ENCODE measurements at places on chromosomes 3 and 15.

GRCh38 chr3:121723485-121723884, 26.1 kb downstream of the GOLGB1 start:
- DNase-seq: no peak

DNA sequence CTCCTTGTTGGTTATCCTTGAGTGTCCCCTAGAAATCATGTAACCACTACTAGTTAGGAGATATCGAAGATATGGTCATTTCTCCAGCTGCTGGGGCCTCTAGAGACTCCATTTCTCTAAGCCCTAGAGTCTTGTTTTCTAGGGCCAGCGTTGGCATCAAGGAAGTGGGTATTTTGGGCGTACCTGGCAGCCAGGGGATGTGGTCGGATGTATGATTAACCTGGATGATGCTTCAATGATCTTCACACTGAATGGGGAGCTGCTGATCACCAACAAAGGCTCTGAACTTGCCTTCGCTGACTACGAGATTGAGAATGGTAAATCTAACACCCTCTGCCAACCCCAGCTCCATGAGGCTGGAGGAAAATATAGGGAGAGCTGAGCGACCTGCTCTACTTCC, 325.5 kb downstream of the RYR3 start:
- no peak for DNase-seq

- no peak for DNase-seq
Measured at GRCh38 chr3:122058294-122058693, 3.1 kb downstream of the CD86 start.

DNA sequence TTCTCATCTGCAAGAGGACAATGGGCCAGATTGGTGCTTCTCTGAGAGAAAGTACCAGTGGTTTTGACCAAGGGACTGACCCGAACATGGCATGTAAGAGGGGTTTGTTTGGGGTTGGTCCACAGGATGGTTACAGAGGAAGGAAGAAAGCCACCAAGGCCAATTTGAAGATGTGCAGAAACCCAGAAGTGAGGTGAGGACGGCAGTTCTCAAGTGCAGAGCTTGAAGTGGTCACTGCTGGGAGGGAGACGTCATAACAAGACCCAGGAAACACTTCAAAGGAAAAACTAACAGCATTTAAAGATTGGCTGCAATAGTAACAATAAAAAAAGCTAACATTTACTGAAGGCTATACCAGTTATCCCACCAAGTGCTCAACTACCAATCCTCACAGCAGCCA, 29.1 kb downstream of the LIPC start:
- no peak for DNase-seq

- DNase-seq: no peak
Measured at GRCh38 chr15:75368689-75369239, 357 bp upstream of the MAN2C1 start.

DNA sequence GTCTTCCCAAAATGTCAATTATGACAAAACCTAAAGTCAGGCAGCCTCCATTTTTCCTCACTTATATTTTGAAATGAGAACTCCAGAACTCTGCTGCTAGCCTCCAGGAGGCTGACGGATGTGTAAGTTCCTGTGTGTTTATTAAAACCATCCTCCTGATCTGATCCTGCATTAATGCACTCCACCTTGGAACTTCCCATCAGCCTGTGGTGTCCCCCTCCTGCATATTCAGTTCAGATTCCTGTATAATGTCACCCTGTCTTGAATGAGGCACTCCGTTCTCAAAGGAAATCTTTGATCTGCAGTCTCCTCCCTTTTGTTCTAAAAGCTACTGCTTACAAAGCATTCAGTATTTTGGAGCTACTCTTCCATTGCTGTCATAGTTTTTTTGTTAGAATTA, 318.2 kb upstream of the ONECUT1 start:
- DNase-seq: no peak

GRCh38 chr3:172799246-172799645, 48.7 kb downstream of the ECT2 start:
- DNase-seq: no peak

DNA sequence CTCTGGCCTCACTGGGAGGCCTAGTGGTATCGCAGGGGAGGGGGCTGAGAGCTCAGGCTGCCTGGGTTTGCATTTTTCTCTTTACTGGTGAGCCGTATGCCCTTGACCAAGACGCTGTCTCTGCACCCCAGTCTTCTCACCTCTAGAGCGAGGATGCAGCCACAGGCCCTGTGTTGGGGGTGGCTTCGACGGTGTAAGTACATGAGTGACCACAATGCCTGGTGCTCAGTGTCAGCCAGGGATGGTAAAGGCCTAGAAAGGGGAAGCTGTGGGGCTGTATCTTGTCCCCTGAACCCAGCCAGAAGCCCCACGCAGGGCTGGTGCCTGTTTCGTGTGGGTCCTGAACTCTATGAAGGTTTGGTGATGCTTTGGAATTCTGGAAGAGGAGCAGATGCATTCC, 19.8 kb downstream of the SYNM start:
- no peak for DNase-seq

DNA sequence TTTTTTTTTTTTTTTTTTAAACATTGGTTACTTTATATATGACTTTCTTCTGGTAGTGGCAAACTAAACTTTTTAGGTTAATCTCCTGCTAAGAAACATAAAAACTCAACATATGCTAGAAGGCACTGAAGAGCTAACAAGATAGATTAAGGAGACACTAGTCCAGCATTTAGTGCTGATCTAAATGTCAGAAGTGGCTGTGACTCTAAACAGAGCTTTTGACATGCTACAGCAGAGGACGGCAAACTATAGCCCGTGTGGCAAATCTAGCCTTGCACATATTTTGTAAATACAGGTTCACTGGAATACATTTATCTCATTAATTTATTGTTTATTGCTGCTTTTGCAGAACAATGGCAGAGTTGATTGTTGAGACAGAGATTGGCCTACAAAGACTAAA, 20.6 kb downstream of the NR2E3 start:
- DNase-seq: no peak

- DNase-seq: no peak
Measured at GRCh38 chr3:51283421-51283820, 101.7 kb upstream of the MANF start.

- peak; percentile 8 for DNase-seq
Measured at GRCh38 chr3:130242850-130243569, 102.5 kb upstream of the COL6A5 start.

- no peak for DNase-seq
Measured at GRCh38 chr3:2898591-2899353, 211.4 kb downstream of the IL5RA start.

DNA sequence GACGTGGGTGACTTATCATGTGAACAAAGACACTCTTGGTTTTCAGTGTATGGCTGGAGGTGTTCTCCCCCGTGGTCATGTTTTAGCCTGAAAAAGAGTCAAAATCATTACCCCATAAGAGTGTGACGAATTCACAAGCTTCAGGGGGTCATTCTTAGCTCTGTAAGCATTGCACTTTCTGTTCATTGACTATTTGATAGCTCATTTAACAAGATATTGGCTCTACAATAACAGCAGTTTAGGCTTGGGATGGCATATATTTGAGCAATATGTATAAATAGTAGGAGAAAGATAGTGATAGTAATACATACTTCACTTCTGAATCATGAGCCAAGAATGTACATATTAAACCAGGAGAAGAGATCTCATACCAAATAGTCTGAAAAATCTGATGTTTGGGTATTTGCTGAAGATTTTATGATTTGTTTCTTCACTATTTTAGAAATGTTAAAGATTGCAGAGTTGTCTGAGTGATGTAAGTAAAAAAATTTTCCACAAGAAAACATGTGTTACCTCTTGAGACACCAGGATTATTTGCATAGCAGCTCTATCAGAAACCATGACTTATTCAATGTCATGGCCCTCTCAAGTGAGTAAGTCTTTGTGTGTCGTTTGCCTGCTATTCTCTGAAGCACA, 996.0 kb downstream of the OTOL1 start:
- no peak for DNase-seq

DNA sequence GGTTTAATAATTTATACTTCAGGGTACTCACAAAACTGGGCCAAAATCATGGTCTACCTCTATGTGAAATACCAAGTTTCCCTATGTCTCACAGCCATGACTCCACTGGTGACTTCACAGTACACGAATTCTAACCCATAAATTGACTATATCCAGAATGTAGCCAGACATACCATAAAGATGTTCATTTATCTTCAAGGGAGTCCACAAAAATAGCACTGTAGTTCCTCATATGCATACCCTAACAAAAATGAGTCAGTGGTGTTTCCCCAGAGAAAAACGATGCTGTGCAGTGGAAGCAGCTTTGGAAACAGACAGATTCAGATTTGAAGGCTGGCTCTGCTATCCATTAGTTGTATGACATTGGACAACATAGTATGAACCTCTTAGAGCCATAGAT, 438.8 kb downstream of the FHIT start:
- no peak for DNase-seq

GRCh38 chr15:74235962-74236361, at the start of gene CCDC33:
Gene CCDC33 (plus strand): TSS chr15:74236326. CDS start chr15:74236720, 394 bp downstream.
- peak; percentile 83 for DNase-seq

GRCh38 chr15:93037820-93038705, 50.9 kb downstream of the RGMA start:
- no peak for DNase-seq

- DNase-seq: no peak
Measured at GRCh38 chr15:86028961-86029360, 50.7 kb upstream of the AGBL1 start.

DNA sequence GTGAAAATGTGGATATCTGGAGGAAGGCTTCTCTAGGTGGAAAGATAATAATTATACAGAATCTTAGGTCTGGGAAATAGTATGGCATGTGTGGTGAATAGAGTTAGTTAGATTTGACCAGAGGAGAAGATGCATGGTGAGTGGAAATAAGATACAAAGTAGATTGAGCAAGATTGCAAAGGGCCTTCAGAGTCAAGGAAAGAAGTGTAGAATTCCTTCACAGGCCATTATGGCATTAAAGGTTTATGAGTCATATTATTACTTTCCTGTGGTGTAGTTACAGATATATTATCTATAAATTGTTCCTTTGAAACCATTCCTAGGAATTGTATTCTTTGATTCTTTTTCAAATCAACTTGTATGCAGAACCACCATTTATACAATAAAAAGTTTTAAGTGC, 660.3 kb downstream of the SI start:
- DNase-seq: no peak

- no peak for DNase-seq
Measured at GRCh38 chr3:178381971-178382448, 154.2 kb upstream of the KCNMB2 start.

GRCh38 chr15:88834211-88834812, 31.1 kb downstream of the ACAN start:
- DNase-seq: no peak

DNA sequence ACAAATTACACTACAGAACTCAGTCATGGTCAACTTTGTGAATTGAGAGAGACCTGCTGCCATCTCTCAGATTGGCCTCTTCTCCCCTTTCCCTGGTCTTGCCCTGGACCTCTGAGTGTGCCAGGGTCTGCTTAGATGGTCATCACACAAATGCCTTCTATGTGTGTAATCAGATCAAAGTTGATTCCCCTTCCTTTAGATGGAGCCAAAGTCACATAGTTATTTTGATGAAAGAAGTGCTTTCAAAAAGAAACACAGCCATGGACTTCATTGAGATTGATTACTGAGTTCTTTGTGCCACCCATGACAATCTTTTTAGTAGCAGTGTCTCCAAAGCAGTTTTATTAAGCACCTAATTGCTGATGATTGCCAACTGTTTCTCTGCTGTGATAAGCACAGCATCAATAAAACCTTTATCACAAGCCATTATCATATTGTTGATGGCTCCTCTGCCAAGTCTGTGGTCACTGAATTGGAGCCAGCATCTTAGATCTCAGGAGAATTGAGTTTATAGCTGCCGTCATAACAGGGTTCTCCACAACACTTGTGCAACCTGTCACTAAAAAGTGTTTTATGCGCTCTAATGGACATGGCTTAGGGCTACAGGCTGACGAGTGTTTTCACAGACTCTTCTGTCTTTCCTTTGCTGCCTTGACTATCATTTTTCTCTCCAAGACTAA, 149.7 kb upstream of the NUDT16 start:
- DNase-seq: peak; percentile 91

DNA sequence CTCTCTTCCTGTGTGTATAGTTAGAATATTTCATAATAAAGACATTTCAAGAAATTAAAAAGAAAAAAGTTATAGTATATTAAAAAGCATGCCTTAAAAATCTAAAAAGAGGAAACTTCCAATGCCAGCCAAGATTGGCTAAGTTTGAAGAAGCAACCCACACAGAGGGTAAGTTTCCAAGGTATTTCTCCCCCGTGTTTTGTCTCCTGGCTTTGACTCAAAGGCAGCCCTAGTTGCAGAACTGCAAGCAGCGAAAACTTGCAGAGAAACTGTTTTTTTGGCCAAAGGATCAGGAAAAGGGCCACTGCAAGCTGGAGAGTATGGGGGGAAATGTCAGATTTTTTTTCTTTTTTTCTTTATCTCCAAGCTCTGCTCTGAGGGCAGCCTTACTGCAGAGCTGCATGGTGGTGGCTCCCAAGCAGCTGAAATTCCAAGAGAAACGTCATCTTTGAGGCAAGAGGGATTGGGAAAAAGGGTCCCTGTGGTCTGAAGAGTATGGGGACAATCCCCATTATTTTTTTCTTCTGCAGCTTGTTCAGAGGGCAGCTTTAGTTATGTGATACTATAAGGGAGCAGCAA, 23.0 kb downstream of the HACL1 start:
- DNase-seq: no peak

GRCh38 chr15:67372986-67373675, 118.5 kb downstream of the IQCH start:
- peak; percentile 69 for DNase-seq

DNA sequence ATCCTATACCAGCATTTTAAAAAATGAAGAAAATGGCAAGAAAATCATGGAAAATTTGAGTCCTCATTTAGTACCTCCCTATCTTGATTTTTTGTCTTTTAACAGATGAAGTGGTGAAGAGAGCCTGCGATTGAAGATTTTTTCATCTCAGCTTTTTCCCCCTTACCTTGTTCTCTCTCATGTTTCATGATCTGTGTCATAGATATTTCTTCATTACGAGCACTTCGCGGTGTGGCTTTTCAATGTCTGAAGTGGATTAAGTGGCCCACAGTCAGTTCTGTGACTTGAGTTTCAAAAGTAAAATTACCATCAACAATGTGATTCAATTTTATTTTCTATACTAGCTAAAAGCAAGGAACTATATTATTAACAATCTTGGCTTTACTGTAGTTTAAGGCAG, 147.2 kb downstream of the FNDC3B start:
- DNase-seq: no peak

GRCh38 chr15:41934843-41935242, 37.5 kb downstream of the EHD4 start:
- no peak for DNase-seq

GRCh38 chr15:100849855-100850218, 29.8 kb upstream of the ALDH1A3 start:
- no peak for DNase-seq

GRCh38 chr3:73667889-73668288, 43.1 kb upstream of the PDZRN3 start:
- DNase-seq: no peak

- DNase-seq: no peak
Measured at GRCh38 chr3:185267193-185267592, 13.3 kb upstream of the EHHADH start.

GRCh38 chr15:50126072-50126471, 7.0 kb upstream of the ATP8B4 start:
- no peak for DNase-seq

GRCh38 chr3:131807822-131808221, 227.0 kb downstream of the CPNE4 start:
- no peak for DNase-seq

Measured in NCI-H1105 treated with DMSO at 0.1 percent for 48 hours (cell line).